ENCODE measurements at places on chromosomes 11 and 22. TPM values are rescaled to one million over a fixed set of nuclear protein-coding genes. Genes with fewer than 3 reads are reported as not detected.

Gene RASSF10
- total RNA-seq = not detected

DNA sequence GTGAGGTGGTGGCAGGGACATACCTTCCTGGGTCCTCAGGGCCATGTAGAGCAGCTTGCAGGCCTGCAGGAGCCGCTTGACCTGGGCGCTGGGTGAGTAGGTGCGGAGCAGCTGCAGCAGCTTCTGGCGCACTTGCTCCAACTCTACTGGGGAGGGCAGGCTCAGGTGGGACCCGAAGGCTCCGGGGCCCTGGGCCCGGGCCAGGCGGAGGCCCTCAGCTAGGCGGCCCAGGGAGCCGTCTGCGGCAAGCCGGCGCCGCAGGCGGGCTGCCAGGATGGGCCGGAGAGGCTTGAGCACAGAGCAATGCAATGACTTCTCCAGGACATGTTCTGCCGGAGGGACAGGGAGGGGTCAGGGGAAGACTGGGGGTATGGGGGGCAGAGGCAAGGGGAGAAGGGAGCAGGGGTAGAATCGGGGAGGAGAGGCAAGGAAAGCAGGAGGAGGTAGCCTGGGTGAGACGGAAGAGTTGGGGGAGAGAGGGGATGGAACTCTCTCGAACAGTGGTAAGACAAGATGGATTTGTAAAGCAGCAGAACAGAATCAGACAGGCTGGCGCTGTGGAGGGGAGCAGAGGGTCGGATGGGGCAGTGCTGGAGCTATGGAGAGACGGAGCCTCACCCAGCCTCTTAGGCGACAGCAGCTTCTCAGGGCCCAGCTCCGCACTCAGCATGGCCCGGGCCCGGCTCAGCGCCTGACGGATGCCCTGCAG, 2.2 kb downstream of the RIN1 start:
- no peak overlapping the region for H3K4me3 ChIP-seq
- peaks cover 37% of the 10 kb centered on the region for H3K36me3 ChIP-seq
- H3K27me3 ChIP-seq = no peaks in the 10 kb centered on the region

- H3K27me3 ChIP-seq = no peaks in the 10 kb centered on the region
- peaks cover 30% of the 10 kb centered on the region for H3K4me1 ChIP-seq
- DNase-seq = no peak
- no peak overlapping the region for H3K27ac ChIP-seq
These were observed 4.8 kb downstream of the MIAT start for GRCh38 chr22:26662160-26662559.

Gene CCDC116
- total RNA-seq = 0.43 TPM

DNA sequence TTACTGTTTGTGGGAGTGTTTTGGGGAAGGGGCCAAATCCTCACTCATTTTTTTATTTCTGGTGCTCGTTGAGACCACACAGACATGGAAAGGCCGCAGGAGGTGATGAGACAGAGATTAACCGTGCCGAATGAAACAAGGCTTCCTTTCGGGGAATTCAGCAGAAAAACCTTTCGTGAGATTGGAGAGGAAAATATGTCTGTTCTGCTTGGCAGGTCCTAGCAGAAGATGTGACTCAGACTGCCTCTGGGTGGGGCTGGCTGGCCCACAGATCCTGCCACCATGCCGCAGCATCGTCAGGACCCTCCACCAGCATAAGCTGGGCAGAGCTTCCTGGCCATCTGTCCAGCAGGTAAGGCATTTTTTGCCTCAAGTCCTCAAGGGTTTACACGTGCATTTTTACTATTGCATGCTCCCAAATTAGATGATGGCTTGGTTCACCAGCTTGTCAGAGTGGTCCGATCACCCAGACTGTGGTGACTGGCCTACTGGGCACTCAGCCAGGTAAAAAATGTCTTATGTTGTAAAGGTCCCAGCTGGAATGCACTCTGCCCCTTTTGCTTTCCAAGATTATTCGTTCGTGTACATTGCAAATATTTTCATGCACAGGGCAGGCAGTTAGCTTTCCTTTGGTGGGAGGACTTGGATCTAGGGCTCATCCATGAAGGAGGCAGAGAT, 1.5 kb downstream of the DDB2 start:
- H3K4me1 ChIP-seq = peaks cover 3% of the 10 kb centered on the region
- no peaks in the 10 kb centered on the region for H3K27me3 ChIP-seq
- no peaks in the 10 kb centered on the region for H3K36me3 ChIP-seq
- peak overlapping the region; percentile 89 for H3K4me3 ChIP-seq

- H3K4me3 ChIP-seq = no peak overlapping the region
- no peaks in the 10 kb centered on the region for H3K4me1 ChIP-seq
- H3K36me3 ChIP-seq = no peaks in the 10 kb centered on the region
- no peak overlapping the region for H3K27ac ChIP-seq
These were observed 22.5 kb downstream of the LRP4 start for GRCh38 chr11:46895821-46896220.

Gene CBLIF
- not detected for total RNA-seq

GRCh38 chr22:44926124-44926475, 83.7 kb downstream of the PHF21B start:
- no peak overlapping the region for H3K4me3 ChIP-seq
- no peaks in the 10 kb centered on the region for H3K27me3 ChIP-seq
- no peaks in the 10 kb centered on the region for H3K4me1 ChIP-seq
- no peaks in the 10 kb centered on the region for H3K36me3 ChIP-seq
- H3K27ac ChIP-seq = no peak overlapping the region

Gene PRSS23
- 0.43 TPM for total RNA-seq

GRCh38 chr11:75350743-75351540, 519 bp downstream of the ARRB1 start:
- H3K36me3 ChIP-seq = no peaks in the 10 kb centered on the region
- H3K4me3 ChIP-seq = peak overlapping the region; percentile 72
- peaks cover 9% of the 10 kb centered on the region for H3K4me1 ChIP-seq
- peak; percentile 52 for DNase-seq

DNA sequence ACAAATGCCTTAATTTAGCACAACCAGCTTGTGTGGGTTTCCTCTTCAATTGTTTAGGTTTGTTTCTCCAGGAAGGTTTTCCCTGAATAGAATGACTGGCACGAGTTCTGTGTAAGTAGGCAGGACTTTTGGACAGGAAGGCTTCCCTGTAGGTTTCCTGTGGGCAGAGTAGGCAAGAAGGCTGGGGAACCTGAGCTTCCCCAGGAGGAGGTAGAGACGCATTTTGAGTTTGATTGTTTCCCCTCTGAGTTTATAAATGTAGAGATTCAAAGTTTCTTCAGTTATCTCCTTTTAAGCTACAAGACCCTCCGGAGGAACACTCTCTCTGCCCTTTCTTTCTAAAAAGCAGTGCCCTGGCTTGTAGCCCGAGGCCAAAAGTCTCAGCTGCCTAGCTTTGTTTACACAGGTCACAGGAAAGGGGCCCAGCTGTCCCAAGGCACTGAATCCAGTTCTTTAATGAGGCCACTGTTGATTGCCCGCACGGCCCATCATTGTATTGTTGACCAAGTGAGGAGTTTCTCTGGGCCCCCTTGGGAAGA, 66.6 kb upstream of the RDX start:
- H3K4me3 ChIP-seq = no peak overlapping the region
- H3K4me1 ChIP-seq = no peaks in the 10 kb centered on the region
- no peaks in the 10 kb centered on the region for H3K27me3 ChIP-seq

DNA sequence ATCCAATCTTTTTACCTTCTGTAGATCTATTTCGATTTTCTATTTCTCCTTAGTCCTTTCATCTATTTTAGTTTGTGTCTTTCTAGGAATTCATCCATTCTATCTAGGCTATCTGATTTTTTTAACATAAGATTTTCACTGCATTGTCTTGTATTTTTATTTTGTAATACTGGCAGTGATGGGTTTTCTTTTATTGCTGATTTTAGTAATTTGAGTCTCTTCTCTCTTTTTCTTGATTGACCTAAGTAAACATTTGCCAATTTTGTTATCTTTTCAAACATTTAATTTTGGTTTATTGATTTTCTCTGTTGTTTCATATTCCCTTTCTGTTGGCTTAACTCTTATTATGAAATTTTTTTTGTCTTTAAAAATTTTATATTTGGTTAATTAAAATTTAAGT, 107.4 kb upstream of the SERPIND1 start:
- no peak for DNase-seq
- peaks cover 1% of the 10 kb centered on the region for H3K27me3 ChIP-seq
- no peaks in the 10 kb centered on the region for H3K36me3 ChIP-seq
- H3K27ac ChIP-seq = no peak overlapping the region
- no peak overlapping the region for H3K4me3 ChIP-seq

Gene PATE2
- total RNA-seq = not detected

Gene NXPE2
- not detected for total RNA-seq

Gene PRG2
- not detected for total RNA-seq

Gene KCTD14
- not detected for total RNA-seq

GRCh38 chr11:103055221-103055890, 36.6 kb downstream of the DCUN1D5 start:
- no peaks in the 10 kb centered on the region for H3K4me1 ChIP-seq
- H3K27me3 ChIP-seq = no peaks in the 10 kb centered on the region
- H3K4me3 ChIP-seq = no peak overlapping the region
- DNase-seq = peak; percentile 3

Gene OR10A2
- not detected for total RNA-seq

- no peak overlapping the region for H3K27ac ChIP-seq
- no peak for DNase-seq
- no peaks in the 10 kb centered on the region for H3K27me3 ChIP-seq
These were observed 2.7 kb downstream of the FREY1 start for GRCh38 chr11:45904309-45904915.

GRCh38 chr11:3339340-3339624, 39.7 kb downstream of the ZNF195 start:
- no peak overlapping the region for H3K27ac ChIP-seq
- no peak overlapping the region for H3K4me3 ChIP-seq
- no peak for DNase-seq
- no peaks in the 10 kb centered on the region for H3K27me3 ChIP-seq
- H3K36me3 ChIP-seq = no peaks in the 10 kb centered on the region
- no peaks in the 10 kb centered on the region for H3K4me1 ChIP-seq

Gene OR8G1
- total RNA-seq = not detected

Gene OR4X2
- total RNA-seq = not detected

Gene TIMP3
- total RNA-seq = not detected

DNA sequence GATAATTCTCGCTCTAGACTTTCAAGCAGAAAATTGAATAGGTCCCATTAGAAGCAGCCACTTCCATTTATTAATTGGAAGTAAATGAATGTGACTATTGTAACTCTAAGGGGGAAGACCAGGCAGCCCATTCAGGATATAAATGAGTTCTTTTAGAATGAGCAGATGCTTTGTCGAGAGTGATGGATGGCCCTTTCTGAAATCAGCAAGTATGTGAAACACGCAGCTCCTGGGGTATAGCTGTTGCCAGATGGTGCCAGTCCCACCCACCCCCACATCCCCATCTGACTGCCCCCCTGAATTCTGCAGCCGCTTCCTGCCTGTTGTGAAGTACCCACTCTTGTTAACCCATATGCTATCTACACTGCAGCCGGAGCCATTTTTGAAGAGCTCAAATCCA, 3.7 kb downstream of the SLC15A3 start:
- H3K36me3 ChIP-seq = peaks cover 3% of the 10 kb centered on the region
- H3K27ac ChIP-seq = no peak overlapping the region

DNA sequence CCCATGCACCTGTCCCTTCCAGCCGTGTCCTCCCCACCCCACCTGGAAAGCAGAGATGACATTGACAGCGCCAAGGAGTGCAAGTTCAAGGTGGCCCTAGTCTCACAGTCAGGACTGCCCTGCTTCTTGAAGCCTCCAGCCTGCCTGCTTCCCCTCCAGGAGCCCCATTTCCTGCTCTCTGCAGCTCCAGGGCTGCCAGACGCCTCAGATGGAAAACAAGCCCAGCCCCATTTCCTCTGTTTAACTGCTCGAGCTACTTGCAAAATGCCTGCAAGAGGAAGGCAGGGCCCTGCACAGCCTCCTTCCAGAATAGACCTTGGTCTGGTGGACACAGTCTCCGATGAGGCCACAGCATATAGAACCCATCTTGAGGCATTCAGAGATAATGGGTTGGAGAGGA, 5.0 kb upstream of the DGKZ start:
- peak overlapping the region; percentile 70 for H3K27ac ChIP-seq
- no peaks in the 10 kb centered on the region for H3K36me3 ChIP-seq
- no peaks in the 10 kb centered on the region for H3K27me3 ChIP-seq
- H3K4me3 ChIP-seq = peak overlapping the region; percentile 20

GRCh38 chr22:34904486-34904885, 161.5 kb upstream of the ISX start:
- no peak overlapping the region for H3K4me3 ChIP-seq
- H3K27ac ChIP-seq = no peak overlapping the region
- H3K27me3 ChIP-seq = no peaks in the 10 kb centered on the region
- DNase-seq = no peak
- H3K4me1 ChIP-seq = no peaks in the 10 kb centered on the region

DNA sequence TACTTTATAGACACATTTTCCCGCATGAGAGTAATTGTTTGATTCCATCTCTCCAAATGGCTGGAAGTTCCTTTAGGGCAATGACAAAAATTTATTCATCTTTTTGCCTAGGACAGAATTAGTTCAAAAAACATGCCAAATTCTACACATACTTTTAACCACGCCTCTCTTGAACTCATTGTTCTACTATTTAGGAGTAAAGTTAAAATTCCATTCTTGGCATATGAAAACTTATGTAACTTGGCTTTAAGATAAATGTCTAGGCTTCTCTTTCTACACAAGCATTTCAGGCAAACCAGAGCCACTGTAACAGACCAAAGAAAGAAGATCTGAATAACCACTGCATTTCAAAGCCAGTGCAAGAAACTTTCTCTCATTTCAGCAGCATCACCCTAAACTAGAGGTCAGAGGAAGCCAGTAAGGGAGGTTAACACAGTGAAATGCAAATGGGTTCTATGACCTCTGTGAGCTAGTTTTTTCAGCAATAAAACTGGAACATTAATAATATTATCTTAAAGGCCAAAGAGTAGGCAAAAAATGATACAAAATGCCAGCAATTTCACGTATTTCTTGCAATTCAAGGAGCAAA, 73.0 kb downstream of the RSF1 start:
- H3K4me3 ChIP-seq = no peak overlapping the region
- no peak overlapping the region for H3K27ac ChIP-seq
- no peaks in the 10 kb centered on the region for H3K27me3 ChIP-seq
- DNase-seq = no peak
- no peaks in the 10 kb centered on the region for H3K36me3 ChIP-seq

GRCh38 chr22:42623301-42623751, 8.6 kb upstream of the POLDIP3 start:
- H3K36me3 ChIP-seq = no peaks in the 10 kb centered on the region
- H3K4me1 ChIP-seq = no peaks in the 10 kb centered on the region
- H3K4me3 ChIP-seq = no peak overlapping the region
- no peak overlapping the region for H3K27ac ChIP-seq
- DNase-seq = no peak

Gene RAB36
- 0.10 TPM for total RNA-seq

Gene NTM
- total RNA-seq = not detected

- H3K4me1 ChIP-seq = peaks cover 27% of the 10 kb centered on the region
- peak overlapping the region; percentile 69 for H3K27ac ChIP-seq
- no peak for DNase-seq
- H3K36me3 ChIP-seq = no peaks in the 10 kb centered on the region
- peak overlapping the region; percentile 55 for H3K4me3 ChIP-seq
These were observed 31.0 kb downstream of the PACS1 start for GRCh38 chr11:66101066-66101464.

GRCh38 chr11:8544807-8545206, 49.2 kb downstream of the STK33 start:
- no peak overlapping the region for H3K27ac ChIP-seq
- no peak overlapping the region for H3K4me3 ChIP-seq
- H3K36me3 ChIP-seq = no peaks in the 10 kb centered on the region
- DNase-seq = no peak

Gene UPK3A
- total RNA-seq = 0.61 TPM

- no peak for DNase-seq
- peaks cover 22% of the 10 kb centered on the region for H3K4me1 ChIP-seq
- no peak overlapping the region for H3K4me3 ChIP-seq
- no peaks in the 10 kb centered on the region for H3K27me3 ChIP-seq
- no peaks in the 10 kb centered on the region for H3K36me3 ChIP-seq
- H3K27ac ChIP-seq = peak overlapping the region; percentile 94
These were observed 1.7 kb upstream of the OSM start for GRCh38 chr22:30268331-30268730.

All from naive thymus-derived CD4-positive, alpha-beta T cell (primary cell).